ENCODE measurements at places on chromosomes 2 and 18.

DNA sequence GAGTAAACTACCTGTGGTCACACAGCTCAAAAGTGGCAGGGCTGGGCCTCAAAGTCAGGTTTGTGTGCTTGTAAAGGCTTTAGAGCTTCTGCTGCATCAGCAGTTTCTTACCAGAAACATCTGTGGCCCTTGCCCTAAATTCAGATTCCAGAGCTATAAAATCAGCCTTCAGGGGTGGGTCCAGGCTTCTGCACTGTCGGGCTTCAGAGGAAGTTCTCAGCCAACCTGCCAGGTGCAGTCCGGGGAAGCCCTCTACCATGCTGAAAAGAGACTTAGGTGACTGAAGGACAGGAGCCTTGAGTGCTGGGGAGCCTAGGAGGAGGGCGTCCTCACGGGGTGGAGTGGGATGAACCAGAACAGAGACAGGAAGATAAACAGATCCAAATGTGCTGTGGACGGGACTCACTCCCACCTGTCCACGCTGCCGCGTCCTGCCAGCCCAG is 69.9 kb upstream of the HS6ST1 start:
- peaks cover 3% of the 10 kb centered on the region for H3K4me1 ChIP-seq
- no peaks in the 10 kb centered on the region for H3K27me3 ChIP-seq
- DNase-seq: no peak
- no peak overlapping the region for H3K4me3 ChIP-seq
- H3K36me3 ChIP-seq: no peaks in the 10 kb centered on the region
- H3K27ac ChIP-seq: no peak overlapping the region

DNA sequence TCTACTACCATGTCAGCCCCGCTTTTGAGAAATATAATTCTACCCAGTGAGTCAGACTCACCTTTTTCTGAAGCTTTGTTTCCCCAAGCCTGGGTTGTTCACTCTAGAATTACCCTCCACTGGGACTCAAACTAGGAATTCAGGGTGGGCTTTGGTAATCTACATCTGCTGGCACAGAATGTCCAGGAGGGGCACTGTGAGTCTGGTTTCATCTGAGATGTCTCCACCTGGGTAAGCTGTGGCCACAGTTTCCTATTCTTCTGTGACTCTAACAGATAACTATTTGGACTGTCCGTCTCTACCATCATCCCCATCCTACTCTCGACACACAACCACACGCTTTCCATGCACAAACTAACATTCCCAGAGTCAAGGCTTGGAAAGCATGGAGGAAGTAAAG is 457.2 kb downstream of the STK39 start:
- H3K4me3 ChIP-seq: no peak overlapping the region
- no peak overlapping the region for H3K27ac ChIP-seq
- peaks cover 4% of the 10 kb centered on the region for H3K27me3 ChIP-seq
- H3K4me1 ChIP-seq: peaks cover 13% of the 10 kb centered on the region

DNA sequence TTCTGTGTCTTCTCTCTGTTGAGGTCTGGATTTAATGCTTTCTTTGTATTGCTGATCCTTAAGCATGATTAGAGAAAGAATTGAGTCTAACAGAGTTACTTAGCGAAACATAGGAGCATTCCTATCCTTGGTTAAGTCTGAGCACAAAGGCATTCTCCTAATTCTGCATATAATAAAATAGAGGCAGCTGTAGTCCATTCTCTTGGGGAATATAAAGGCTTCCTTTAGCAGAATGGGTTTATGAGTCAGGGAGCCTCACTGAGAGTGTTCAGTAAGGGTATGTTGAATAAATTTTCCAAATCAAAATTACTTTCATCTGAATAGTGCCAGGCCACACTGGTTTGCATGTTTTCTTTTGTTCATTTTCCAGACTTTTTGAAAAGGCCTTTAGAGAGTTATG is 101.5 kb downstream of the GALNT1 start:
- no peak for DNase-seq
- H3K36me3 ChIP-seq: peaks cover 26% of the 10 kb centered on the region
- no peak overlapping the region for H3K4me3 ChIP-seq
- peaks cover 3% of the 10 kb centered on the region for H3K4me1 ChIP-seq

DNA sequence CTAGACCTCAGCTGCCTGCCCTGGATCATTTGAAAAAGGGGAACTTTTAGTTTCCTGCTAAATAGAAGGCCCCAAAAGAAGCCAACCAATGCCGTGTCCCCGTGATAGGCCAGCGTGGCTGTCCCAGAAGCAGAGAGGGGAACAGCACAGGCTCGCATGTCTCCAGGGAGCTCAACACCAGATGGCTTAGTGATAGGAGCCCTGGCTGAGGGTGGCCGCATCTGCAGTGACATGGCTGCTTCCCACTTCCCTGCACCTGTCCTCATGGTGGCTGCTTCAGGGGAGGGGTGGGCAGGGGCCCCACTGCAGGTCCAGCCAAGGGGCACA is 79.6 kb downstream of the MBP start:
- no peak overlapping the region for H3K27ac ChIP-seq
- H3K4me3 ChIP-seq: no peak overlapping the region
- no peak for DNase-seq
- H3K27me3 ChIP-seq: no peaks in the 10 kb centered on the region

GRCh38 chr2:218166791-218167190 is at the start of gene CXCR1:
Gene CXCR1, minus strand, starts transcription at chr2:218166962. Its CDS starts 1,751 bp downstream, at chr2:218165211.
- peaks cover 57% of the 10 kb centered on the region for H3K27me3 ChIP-seq
- no peaks in the 10 kb centered on the region for H3K4me1 ChIP-seq
- H3K36me3 ChIP-seq: no peaks in the 10 kb centered on the region
- no peak within 1 kb of the TSS for H3K4me3 ChIP-seq
